ENCODE measurements at places on chromosomes 6 and 20.

DNA sequence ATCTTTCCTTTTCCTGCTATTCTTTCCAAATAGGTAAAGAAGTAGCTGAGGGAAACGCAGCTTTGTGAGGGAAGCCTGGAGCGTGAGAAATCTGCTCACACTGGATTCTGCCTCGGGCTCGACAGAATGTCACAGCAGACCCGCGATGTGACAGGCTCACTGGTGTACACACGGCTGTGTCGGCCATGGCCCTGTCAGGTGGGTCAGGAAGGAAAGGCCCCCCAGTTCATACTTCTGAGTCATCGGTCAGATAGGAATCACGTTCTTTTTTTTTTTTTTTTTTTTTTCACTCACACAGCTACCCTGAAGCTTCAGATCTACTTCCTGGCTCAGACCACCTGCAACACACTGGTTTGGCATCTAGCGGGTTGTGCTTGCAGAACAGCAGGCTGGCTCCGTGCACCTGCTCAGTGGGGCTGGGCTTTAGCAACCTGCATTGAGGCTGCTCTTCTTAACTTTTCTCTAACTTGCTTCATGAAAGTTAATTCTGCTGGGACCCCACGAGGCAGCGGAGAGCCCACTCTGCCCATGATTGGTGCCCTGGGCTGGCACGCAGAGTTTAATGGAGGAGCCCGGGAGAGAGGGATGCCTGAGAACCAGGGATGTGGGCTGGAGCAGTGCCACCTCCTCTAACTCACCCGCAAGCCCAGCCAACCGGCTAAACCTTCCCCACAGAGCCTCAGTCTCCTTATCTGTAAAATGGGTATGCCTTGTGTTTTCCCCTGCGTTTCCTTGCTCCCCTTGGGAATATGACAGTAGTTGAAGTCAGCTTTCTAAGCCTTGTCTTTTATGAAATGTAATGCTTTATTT lies 61.5 kb upstream of the FNDC1 start:
- peak; percentile 14 for DNase-seq

- DNase-seq = no peak
Observed at GRCh38 chr20:32519381-32519730, 65.8 kb downstream of the NOL4L start.

- no peak for DNase-seq
Observed at GRCh38 chr20:37829128-37829527, 73.8 kb upstream of the VSTM2L start.

DNA sequence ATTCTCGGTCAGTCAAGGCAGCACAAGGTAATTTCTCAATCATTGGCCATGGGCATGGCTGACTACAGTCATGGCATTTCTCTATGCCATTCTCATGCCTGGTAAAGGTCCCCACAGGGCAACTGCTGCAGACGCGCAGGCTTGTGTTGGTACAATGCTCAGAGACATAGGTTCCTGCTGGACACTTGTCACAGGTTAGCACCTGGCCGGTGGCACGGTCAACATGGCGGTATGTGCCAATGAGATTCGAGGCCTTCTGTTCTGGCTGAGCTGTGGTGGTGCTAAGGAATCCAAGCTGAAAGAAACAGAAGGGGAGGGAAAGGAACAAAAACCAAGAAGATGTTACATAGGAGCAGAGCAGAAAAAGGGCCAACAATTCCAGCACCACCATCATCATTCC lies 23.4 kb downstream of the TNFRSF21 start:
- no peak for DNase-seq

- DNase-seq = peak; percentile 39
Observed at GRCh38 chr20:56414842-56415765, 3.0 kb downstream of the CASS4 start.

GRCh38 chr20:19376451-19377229 lies 164.2 kb downstream of the SLC24A3 start:
- no peak for DNase-seq

DNA sequence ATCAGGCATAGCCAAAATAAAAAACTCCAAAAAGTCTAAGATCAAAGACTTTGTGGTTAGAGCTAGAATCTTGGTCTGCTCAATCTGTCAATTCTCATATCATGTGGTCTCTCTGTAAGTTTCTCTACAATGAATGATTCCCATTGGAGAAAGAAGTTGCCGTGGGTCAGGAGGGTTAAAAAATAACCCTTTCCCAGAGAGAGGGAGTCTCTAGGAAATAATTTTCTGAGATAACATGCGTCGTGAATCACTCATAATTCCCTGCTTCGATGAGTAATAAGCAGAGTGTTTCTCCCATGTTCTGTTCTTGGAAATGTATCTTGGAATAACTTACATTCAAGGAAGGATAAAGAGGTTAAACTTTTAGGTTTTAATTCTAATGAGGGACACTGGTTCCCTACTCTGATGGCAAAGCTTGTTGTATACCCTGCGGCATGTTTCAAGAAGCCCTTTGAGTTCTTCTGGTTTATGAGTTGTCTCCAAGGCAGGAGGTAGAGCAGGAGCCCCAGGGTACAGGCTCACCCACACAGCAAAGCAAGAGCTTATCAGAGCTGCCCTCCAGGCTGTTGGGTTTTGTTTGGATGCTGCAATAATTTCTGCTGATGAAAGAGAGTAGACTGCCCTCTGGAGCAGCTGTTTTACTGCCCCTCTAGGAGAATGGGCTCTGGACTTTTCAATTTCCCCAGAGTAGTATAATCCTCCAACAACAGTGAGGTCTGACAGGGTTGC lies 599.1 kb downstream of the QKI start:
- DNase-seq = no peak

- DNase-seq = no peak
Observed at GRCh38 chr6:134873500-134874388, 76.2 kb downstream of the ALDH8A1 start.

DNA sequence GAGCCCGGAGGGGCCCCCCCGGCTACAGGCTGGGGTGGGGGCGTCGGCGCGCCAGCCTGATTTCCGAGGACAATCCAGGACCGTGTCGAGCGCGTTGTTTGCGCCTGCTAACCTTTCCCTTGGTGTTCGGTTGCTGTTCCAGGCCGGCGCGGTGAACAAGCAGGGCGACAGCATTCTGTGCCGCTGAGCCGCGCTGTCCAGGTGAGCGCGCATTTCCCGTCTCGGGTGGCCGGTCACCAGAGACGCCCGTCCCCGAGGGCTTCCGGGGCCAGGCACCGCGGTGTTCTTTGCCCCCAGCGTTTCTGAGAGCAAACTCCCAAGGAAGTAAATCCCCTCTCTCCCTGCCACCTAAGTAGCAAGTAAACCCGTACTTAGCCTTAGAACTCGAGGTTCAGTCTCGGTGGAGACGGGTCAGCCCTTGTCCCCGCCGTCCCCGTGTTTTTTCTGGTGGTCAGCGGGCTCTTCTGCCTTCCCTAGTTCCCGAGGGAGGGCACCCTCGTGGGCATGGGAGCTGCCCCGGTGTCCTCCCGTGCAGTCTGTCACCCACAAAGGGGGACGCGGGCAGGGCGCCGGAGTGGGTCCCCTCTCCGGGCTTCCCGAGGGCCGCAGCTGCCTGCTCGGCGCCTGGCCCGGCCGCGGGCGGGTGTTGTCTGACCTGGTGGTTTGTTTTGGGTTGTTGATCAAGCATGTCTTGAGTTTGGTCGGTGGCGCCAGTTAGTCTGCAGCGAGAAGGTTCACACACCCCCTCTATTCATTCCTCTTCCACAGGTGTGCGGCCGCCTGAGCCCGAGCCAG lies 1.5 kb downstream of the ID4 start:
- no peak for DNase-seq

DNA sequence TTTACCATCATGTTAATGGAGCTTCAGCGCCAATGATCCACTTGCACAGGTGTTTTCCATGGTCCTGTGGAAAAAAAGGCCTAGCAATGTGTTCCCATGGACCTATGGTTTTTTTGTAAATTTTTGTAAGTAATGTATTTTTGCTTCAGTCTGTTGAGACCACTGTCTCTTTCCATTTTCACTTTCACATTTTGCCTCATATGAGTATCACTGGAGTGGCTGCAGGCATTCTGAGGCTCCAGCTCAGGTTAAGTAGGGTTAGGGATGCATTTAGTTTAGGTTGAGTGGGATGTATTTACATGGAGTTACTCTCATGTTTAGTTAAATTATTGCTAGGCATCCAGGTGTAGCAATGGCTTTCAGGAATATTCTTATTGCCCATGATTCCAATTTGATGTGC lies 19.2 kb upstream of the LMBRD1 start:
- no peak for DNase-seq

GRCh38 chr6:32794510-32794909 lies 22.3 kb downstream of the HLA-DOB start:
- DNase-seq = peak; percentile 83

DNA sequence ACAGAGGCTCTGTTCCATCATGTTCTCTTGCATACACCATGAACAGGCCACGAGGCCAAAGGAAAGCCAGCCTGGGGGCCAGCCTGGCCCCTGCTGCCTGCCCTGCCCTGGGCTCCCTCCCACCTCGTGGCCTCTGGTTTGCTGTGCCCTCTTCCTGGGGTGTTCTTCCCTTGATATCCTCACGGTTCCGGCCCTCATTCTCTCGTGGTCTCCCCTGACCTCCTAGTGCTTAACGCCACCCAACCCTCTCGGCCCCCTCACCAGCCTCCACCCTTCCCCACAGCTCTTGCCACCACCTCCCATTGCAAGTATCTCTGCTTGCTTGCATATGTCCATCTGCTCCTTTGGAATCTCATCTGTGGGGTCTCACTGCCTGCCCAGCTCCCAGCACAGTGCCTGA lies 73.0 kb downstream of the GNAS-AS1 start:
- DNase-seq = no peak

GRCh38 chr6:38762848-38763247 lies 47.7 kb downstream of the DNAH8 start:
- DNase-seq = no peak

GRCh38 chr6:37051138-37052026 lies 45.9 kb downstream of the FGD2 start:
- peak; percentile 93 for DNase-seq

DNA sequence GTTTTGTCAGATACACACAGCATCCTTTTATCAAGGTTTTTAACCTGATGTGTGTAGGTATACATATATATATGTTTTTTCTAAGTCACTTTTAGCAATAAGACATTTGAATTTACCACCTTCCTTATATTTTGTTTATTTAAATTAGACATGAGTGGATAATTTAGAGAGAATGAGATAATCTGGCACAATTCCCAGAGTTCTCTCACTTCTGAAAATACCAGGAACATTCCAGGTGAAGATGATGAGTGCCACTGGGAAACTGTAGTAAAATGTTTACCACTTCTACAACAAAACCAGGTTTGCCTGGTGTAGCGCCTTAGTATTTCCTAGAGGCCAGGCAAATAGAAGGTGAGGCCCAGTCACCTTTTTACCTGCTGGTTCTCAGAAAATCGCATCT lies 189.5 kb downstream of the TMEM242 start:
- DNase-seq = no peak

GRCh38 chr6:24227556-24227955 lies 101.5 kb downstream of the NRSN1 start:
- no peak for DNase-seq

- no peak for DNase-seq
Observed at GRCh38 chr6:110858016-110858415, 16.6 kb upstream of the AMD1 start.

GRCh38 chr20:33015114-33015484 lies 7.6 kb downstream of the BPIFB2 start:
- DNase-seq = no peak

- peak; percentile 41 for DNase-seq
Observed at GRCh38 chr20:50303573-50304500, 113.2 kb downstream of the CEBPB start.

DNA sequence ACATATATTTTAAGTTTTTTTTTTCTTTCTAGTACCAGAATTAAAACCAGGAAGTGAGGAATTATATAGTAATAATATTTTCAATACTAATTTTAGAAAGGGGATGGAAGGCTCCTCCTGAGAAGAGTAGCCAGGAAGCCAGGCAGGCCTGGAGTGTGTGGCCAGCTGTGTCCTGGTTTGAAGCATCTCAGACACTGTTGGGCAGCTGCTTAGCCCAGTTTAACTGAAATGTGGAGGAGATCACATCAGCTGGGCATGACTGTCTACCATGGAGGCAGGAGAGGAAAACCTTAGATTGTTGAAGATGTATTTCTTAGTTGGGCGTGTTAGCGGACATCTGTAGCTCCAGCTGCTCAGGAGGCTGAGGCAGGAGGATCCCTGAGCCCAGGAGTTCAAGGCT lies 142.2 kb downstream of the ARID1B start:
- DNase-seq = no peak

GRCh38 chr20:2261629-2262028 lies 34.2 kb upstream of the TGM3 start:
- DNase-seq = no peak

DNA sequence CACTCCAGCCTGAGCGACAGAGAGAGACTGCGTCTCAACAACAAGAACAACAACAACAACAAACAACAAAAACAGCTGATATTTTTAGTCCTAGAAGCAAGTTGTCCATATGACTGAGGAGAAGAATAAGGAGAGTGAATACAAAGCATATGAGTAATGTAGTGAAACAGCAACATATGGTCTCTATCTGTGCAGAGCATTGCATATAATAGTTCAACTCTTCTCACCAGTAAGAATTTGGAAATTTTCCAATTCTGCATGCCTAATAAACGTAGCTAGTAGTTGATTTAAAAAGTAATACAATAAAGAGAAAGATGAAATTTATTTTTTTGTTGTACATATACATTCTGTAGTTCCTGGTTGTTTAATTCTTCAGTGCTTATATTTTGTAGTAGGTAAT lies 129.7 kb upstream of the FAM83B start:
- DNase-seq = no peak

GRCh38 chr6:3698021-3698420 lies 53.5 kb downstream of the PXDC1 start:
- no peak for DNase-seq

DNA sequence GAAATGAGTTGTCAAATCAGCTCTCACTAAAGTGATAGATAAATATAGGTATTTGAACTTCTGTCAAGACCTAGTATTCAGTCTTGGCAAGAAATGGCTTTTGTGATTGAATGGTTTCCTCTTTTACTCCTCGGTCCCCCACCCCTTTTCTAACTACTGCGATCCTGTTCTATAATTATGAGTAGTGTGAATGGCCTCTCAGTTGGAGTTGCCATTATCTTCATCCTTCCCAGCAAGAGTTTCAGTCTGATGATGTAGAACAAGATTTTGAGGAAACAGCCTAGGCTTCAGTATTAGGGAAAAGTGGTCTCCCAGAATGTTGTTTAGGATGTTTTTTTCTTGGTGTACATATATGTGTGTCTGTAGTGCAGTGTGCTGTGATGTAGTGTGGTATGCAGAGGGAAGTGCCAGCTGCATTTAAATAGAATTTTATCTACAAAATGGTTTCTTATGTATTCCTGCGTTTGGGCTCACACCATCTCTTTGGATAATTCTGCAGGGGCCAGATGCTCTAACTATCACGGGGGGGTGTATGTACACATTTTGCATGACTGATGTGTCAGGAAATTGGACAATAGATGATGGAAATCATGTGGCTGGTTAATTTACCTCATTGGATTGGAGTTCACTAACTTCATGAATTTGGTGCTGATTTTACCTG lies 180.1 kb upstream of the MMS22L start:
- no peak for DNase-seq

GRCh38 chr20:41340327-41341055 lies at the start of gene LPIN3:
Gene LPIN3 (plus strand): TSS chr20:41340821. CDS start chr20:41345804, 4,983 bp downstream.
- DNase-seq = peak; percentile 94

DNA sequence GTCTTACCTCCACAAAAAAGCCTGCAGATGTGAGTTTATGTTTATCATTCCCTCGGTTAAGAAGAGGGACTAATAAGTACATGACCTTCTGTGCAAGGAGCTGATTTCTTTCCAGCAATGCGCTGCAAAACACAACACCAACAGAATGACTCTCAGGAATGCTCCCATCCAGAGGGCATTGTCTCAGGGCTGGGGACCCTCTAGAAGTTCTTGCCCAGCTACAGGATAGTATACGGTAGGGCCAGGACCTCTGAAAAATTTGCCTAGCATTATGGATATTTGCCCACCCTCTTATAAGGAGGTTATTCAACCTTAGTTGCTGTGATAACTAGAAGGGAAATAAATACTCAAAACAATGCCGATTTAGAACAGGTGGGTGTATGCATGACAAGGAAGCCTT lies 24.7 kb upstream of the RBL1 start:
- no peak for DNase-seq

All from suppressor macrophage treated with lipopolysaccharide for 4 hours (primary cell).